Cerebellar nuclear complex (tissue), 1 donor: ENCODE measurements at places on chromosomes 13 and 19.

GRCh38 chr19:2823646-2824045, 4.0 kb downstream of the ZNF554 start:
- no peak for DNase-seq

DNA sequence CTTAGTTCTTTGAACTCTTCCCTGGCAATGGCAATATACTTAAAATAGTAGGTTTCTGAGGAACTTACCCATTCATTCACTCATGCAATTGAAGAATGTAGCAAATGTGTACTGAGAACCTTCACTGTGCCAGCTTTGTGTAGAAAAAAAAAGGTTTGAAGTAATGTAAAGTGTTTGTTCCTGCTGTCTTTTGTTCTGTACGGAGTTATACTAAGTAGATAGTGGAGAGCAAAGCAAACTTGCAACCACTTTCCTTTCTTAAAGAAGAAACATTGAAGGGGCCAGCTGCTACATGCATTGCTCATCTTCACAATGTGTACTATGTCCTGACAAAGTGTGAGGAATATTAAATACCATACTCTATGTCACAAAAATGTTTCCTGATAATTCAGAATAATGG, 68.9 kb upstream of the FREM2 start:
- no peak for DNase-seq

DNA sequence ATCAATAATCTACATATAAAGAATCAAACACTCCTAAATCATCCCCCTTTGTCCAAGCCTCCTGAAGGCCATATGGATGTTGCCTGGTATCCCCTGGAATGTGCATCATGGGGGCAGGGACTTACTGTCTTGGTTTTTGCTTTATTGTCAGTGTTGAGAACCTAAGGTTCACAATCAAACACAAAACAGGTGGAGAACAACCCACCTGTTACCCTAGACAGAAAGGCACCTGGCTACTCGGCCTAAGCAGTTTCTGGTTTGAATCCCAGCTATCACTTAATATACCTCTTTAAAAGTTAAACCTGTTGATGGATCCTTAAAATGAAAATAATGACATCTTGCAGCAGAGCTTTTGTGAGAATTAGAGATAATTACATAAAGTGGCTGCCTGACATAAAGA, 68.9 kb downstream of the DCLK1 start:
- no peak for DNase-seq

- no peak for DNase-seq
Measured at GRCh38 chr19:33718651-33719254, 77.9 kb upstream of the KCTD15 start.

GRCh38 chr13:41220401-41220800, 26.0 kb upstream of the KBTBD7 start:
- no peak for DNase-seq
